EL (cell line): ENCODE measurements at places on chromosomes 2 and 18.

- DNase-seq: no peak
Observed at GRCh38 chr18:50373561-50374219, 1.2 kb upstream of the SKA1 start.

- no peak for DNase-seq
Observed at GRCh38 chr2:228798458-228799207, 472.5 kb downstream of the PID1 start.

DNA sequence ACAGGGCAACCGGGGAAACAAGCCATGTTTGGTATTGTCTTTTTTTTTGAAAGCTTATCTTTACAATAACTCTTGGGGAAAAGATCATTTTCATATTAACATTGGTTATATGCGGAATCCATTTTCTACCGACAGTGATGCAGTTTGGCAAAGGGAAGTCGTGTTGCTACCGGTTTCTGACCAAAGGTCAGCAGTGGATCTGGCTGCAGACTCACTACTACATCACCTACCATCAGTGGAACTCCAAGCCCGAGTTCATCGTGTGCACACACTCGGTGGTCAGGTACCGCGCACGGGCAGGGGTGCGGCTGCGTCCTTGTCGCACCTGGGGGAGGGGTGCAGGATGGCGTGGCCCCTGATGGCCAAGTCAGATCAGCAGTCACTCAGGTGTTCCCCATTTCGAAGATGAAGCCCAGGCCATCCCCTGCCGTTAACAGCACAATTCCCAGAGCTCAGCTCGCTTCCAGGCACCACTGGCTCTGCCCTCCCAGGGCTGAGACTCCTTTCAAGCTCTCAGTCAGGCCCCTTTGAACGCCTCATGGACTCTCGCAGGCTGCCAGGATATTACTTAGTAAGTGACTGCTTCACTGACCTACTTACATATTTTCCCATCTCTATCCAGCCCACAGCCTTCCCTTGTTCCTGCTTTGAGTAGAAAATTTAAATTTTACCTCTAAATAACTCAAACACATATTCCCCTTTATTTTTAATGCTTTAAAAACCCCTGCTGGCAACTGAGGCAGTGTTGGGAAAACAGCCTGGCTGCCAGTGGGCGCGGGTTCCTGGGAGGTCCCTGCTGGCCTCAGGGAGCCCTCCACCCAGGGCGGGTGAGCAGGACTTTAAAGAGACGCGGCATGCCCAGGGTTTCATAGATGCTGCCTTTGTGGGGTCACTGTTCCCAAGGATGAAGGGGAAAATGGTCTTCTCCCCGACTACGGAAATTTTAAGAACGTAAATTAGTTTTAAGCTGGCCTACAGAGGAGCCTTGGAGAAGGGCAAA is 33.6 kb upstream of the RPL31 start:
- no peak for DNase-seq

DNA sequence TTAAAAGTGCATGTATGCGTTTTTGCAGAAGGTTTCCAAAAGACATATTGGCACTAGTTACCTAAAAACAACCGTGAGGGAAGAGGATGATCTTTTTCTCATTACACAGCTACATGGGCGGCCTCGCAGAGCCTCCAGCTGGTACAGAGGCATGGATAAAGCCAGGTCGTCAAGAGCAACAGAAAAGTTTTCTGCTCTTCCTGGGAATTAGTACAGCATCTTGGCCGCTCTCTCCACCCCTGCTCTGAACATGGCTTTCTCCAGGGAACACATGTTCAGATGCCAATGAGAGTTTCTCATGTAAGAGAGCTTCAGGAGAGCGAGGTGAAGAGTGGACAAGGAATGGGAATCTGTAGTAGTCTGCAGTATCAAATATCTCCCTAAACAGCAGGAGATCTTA is 108.4 kb downstream of the ZEB2 start:
- no peak for DNase-seq

DNA sequence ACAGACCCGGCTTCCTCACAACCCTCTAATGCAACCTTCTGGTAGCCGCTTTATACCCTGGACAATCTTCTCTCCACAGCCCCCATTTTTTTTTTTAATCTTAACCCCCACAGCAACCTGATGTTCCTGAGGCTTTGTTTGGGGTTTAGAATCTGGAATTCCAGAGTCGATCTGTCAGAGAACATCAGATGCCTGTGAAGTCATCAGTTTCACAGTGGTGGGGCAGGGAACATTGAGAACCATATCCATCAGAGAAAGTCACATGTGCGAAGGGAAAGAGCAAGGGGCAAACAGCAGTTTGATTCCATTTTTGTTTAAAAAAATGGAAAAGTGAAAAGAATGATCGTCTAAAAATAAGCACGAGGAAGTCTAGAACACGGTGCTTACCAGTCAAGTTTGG is 20.6 kb downstream of the NPAS2 start:
- no peak for DNase-seq

DNA sequence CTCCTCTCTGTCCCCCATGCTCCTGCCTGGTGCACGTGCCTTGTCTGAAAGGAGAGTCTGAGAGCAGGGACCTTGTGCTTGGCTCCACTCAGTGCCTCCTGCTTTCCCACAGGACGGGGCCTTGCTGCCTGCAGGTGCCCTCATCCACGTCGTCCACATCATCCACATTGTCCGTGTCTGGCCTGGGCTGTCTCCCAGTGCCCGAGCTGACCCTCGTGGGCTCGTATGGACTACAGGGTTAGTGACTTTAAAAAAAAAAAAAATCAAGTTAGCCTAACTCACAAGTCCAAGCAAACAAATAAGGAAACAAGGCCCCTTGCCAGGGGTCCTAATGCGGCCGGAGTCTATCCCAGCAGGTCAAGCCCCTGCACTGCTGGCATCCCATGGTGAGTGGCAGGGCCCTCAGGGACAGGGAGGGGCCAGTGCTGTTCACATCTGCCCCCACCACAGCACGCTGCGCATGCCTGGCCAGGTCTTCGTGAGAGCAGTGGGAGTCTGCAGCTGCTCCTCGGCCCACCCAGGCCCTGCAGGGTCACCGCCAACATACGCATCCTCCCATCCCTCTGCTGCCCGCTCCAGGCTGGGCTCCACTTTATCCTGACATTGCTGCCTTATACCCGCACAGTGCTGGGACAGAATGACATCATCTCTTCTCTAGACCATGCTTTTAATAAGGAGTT is 232.6 kb downstream of the NDUFA10 start:
- DNase-seq: no peak

DNA sequence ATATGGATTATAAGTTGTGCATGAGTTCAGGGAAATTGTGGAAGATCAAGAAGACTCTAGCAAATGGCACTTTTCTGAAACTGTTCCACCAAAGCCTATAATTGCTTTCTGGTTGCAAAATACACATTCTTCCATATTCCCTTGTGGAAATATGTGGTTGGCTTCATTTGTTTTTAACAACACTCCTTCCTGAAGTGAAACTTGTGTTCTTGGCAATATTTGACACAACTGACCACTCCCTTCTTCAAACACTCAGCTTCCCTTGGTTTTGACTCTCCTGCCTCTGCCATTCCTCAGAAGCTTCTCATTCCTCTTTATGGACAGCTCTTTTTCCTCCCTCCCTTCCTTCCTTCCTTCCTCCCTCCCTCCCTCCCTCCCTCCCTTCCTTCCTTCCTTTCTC is 192.3 kb downstream of the PMAIP1 start:
- DNase-seq: no peak

DNA sequence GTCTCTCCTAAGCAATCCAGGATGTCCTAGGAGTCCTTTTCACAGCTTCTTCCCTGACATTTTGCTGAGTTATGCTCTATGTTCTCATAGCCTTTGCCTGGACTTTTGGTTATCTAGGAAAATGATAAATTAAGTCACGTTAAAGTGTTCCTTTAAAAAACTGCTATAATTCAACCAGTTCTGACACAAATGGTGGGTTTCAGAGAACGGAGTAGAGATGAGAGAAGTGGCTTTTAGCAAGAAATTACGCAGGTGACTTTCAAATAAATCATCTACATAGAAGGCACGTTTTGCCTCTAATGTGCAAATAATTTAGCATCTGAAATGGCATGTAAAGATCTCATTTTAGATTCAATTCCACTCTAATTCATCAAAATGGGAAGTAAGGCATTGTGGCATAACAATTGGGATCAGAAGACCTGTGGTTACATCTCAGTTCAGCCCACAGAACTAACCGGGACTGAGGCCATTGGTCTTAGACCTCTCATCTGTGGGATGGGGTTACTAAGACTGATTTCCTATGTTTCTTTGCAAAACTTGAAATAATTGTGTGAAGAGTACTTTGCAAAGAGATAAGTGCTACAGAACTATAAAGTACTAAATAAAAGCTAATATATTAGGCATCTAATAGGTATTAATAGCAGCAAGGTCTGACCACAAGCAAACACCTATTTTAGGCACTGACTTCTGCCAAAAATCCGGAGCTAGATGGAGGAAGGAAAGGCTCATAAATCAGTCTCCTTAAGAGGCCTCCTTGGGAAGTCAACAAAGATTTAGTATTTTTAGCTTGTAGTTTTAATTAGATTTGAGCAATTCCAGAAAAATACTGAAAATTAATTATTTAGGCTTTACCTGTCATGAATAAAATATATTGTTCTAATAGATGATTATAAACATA is 211.4 kb downstream of the PIEZO2 start:
- DNase-seq: no peak

DNA sequence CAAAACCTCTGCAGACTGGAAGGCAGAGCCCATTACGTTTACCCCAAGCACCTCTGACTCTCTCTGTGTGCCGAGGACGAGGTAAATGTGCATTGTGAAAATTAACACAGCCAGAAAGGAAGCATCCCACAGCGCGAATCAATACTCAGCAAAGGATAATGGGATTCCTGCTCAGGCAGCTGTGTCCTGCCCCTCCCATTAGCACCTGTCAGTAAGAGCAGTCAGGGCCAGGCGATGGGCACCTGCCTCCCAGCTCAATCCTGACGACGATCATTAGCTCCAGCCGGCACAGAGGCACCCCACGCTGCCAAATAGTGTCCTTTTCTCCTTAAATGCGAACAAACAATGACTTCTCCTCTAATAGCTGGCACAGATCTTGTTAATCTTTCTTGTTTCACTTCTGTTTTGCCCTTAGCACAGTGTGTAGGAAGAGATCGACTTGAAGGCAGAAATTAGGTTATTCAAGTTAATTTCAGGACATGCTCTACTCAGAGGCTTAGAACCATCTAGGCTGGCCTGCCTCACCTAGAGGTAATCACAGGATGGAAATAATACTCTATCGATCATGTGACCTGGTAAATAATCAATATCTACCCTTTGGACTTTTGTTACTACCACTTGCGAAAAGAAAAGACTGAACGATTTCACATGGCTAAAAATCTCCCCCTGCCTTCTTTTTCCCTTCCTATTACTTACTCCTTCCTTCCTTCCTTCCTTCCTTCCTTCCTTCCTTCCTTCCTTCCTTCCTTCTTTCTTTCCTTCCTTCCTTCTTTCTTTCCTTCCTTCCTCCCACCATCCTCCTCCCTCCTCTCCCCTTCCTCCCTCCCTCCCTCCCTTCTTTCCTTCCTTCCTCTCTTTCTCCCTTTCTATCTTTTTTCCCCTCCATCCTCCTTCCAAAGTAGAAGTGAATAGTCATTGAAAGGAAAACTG is 487.9 kb upstream of the ID2 start:
- DNase-seq: no peak

GRCh38 chr2:239778042-239778851 is 246.9 kb downstream of the NDUFA10 start:
- DNase-seq: no peak

DNA sequence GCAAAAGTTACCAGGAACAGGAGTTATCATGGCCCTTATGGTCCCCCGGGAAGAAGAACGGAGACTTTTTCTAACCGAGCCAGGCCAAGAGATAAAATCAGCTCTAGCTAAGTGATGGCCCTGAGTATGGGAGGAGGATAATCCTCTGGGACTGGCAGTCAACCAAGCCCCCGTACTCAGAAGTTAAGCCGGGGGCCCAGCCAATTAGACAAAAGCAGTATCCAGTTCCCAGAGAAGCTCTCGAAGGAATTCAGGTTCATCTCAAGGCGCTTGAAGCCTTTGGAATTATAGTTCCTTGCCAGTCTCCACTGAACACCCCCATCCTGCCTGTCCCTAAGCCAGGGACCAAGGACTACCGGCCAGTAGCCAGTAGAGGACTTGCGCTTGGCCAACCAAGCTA is 365.3 kb upstream of the TCF4 start:
- no peak for DNase-seq

DNA sequence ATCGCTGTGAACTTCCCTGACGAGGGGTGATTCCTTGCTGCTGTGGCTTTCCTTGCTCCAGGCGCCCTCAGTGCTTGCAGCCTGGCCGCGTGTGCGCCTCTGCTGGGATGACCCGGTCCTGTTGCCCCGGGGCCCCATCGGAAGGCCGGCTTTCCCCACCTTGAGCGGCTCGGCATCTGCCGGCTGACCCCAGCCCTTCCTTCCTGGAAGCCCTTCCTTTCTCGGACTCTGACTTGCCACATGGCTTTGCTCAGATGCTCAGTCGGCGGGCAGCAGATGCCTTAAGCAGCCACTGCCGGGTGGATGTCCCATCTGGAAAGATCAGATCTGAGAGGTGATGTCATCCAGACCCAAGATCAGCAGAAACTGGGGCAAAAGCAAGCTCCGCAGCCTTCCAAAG is 100.5 kb upstream of the ODC1 start:
- peak; percentile 80 for DNase-seq

DNA sequence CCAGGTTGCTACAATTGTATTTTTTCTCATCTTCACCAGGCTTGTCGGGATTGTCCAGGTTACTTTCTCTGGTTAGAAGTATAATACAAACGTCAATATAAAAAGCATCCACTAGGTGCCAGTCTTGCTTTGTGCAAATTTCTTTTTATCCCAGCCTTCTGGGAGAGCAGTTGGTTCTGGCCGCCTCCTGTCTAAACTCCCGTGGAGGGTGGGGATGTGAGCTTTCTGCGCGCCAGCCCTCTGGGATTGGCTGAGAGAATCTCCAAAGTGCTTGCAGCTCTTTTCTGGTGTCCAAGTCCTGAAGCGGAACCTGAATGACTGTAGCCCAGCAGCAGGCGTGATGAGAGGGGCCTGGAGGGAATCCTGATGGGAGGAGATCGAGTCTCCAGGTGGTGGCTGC is 22.4 kb upstream of the TOGARAM2 start:
- peak; percentile 76 for DNase-seq

GRCh38 chr2:224287531-224287930 is 114.4 kb downstream of the FAM124B start:
- no peak for DNase-seq

DNA sequence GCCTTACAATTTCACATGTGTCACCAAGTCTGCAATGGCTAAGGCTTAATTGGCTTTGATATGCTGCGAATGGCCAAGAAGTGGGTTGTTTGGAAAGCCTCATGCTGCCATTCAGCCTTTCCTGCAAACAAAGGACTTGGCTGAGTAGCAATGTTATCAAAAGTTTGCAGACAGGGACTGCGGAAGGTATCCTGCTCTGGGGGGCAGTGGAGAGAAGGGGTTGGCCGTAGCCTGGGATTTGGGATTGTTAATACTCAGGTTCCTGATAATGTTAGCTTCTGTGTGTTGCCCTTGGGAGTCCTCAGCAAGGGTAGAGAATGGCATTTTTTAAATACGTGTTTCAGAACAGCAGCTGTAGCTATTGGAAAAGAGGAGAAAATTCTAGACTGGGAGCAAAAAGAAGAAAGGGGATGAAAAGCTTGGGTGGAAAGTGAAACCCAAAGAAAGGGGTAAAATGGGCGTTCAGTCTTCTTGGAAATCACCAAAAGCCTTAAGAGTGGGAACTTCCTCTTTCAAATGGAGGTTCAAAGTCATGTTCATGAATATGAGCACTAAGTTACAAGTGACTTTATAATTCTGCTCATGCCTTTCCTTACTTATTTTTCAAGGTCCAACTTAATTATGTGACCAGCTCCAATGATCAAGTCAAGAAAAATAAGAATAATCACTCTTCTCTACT is 325.1 kb downstream of the RNF144A start:
- DNase-seq: no peak

GRCh38 chr2:47083886-47084687 is 71.0 kb downstream of the STPG4 start:
- no peak for DNase-seq
